LHCN-M2 (cell line): ENCODE measurements at places on chromosomes 13 and 19. TPM values are rescaled to one million over a fixed set of nuclear protein-coding genes. Genes with fewer than 3 reads are reported as not detected.

The ZNF506 gene
- 9.4 and 15.0 TPM in 2 replicates for total RNA-seq

DNA sequence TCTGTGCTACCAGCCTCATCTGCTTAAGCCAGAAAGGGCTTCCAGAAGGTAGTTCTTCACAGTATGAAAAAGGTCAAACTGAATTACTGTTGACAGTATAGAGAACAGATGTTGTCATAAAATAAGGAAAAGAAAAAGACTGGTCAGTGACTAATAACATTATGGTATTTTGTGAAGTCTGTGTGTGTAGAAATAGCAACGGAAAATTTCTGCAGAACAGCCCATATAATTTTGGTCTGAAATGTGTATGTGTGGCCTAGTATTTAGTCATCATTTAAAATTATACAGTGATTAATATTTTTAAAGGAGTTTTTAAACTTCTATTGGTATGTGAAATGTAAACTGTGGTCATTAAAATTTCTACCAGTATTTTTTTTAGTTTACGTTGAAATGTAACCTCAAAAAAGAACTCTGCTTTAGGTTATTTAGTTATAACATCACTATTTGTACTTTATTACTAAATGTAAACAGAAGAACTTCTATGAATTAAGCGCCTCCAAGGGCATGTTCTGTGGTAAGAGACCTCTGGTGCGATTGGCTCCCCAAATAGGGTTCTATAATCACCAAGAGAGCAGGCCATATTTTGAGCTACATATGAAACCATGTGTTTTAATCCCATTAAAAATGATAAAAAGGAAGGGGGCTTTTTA, 3.3 kb upstream of the GPR183 start:
- peak; percentile 85 for DNase-seq

DNA sequence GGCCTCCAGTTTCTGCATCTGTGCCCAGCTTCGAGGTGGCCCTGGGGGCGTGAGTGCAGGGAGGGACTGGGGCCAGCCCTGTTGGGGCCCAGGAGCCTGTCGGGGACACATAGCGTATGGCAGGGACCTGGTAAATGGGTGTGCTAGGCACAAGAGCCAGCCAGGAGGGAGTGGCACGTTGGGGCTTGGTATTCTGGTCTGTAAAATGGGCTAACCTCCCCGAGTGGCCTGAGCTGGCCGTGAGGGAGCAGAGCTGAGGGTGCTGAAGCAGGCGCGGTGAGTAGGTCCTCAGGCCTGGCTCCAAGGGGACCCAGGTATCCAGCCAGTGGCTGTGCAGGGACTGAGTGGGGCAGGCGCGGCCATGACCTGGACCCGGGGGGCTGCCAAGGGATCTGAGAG, 4.3 kb downstream of the PTOV1 start:
- DNase-seq: no peak

The AKT1S1 gene
- total RNA-seq: 17.1 and 20.7 TPM in 2 replicates

DNA sequence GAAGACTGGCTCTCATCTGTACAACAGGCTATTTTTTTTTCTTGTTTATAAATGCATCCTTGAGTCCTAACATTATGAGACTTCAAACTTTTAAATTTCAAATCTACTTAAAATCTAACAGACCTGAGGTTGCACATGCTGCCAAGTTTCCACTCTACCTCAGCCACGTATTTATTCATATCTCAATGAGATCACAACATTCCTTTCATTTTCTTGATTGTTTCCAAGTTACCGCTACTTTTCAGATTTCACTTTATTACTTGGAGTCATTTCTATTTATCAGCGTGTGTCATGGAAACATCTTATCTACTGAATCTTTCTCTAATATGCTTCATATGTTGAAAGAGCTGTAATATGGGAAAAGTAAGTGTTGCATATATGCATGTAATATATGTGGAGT, 1257.5 kb upstream of the ATXN8OS start:
- no peak for DNase-seq

- peak; percentile 82 for DNase-seq
Measured at GRCh38 chr13:31522396-31522795, 216.9 kb upstream of the RXFP2 start.

DNA sequence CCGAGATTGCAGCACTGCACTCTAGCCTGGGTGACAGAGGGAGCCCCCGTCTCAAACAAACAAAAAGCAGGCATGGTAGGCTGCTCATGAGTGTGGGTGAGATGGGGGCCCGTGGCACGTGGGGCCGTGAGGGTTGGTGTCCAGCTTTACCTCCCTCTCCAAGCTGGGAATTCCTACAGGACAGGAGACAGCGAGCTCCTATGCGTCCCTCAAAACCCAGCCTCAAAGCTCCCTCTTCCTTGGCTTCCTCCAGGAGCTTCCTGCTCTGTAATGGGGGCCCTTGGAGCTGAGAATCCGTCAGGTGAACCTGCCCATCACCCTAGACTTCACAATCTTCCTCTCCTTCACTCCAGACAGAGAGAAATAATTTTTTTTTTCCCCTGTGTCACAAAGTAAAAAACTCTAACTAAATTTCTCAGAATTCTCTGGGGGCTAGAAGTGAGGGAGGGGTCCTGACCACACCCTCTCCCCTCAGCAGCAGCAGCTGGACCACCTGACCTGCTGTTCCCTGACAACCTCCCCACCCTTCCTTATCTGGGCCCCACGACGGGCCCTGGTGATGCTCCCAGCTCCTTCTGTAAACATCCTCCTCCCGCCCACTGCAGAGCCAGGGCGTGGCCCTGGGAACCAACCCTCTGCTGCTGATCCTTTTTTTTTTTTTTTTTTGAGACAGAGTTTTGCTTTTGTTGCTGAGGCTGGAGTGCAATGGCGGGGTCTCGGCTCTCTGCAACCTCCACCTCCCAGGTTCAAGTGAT, 22.1 kb upstream of the WDR18 start:
- no peak for DNase-seq

The TEX101 gene
- total RNA-seq: not detected in 2 replicates

- DNase-seq: peak; percentile 36
Measured at GRCh38 chr13:97849305-97849704, 104.2 kb upstream of the IPO5 start.

The ZNF728 gene
- not detected in 2 replicates for total RNA-seq

DNA sequence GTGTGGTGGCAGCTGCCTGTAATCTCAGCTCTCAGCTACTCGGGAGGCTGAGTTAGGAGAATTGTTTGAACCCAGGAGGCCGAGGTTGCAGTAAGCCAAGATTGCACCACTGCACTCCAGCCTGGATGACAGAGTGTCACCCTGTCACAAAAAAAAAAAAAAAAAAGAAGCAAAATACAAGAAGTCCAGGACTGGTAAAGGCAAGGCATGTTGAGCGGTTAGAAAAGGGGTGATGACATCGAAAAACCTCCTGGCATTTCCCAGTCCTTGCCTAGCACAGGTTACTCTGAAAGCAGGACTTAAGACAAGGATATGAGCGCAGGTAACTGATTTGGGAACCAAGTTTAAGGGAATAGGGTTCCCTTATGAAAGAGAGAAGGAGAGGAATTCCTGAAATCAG, 2.5 kb upstream of the LILRB4 start:
- no peak for DNase-seq

GRCh38 chr19:18982669-18983068, 41.7 kb upstream of the HOMER3 start:
- no peak for DNase-seq

- DNase-seq: peak; percentile 50
Measured at GRCh38 chr13:90105276-90105675, 1242.2 kb upstream of the MIR17HG start.

DNA sequence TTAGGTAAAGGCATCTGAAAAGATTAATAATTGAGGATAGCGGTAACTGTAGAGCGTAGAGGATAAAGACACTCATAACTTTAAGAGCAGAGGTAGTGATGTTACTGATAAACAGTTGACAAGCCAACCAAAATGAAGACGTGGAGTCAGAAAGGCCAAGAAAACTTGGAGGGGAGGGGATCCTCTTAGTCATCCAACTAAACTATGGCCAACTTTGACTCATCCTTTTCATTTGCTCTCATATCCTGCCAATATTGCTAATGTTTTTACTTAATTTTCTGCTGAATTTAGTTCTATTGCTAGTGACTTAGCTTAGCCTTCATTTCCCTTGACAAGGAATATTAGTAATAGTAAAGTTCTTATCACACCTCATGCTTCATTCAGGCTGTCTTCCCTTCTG, 13.4 kb downstream of the ITGBL1 start:
- peak; percentile 51 for DNase-seq

DNA sequence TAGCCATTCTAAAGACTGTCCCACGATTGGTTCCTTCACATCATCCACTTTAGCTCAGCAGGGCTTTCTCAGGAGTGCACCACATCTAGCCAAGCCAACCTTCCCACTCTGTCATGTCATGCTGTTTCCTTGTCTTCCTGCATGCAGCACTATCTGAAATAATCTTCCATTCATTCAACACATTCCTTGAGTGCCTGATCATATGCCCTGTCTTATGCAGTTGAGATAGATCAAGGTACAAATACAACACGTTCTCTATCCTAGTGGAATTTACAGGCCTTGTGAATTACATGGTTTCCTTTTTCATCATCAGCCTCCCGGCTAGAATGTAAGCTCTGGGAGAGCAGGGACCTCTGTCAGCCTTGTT, 6.8 kb upstream of the MRPS31 start:
- DNase-seq: no peak

DNA sequence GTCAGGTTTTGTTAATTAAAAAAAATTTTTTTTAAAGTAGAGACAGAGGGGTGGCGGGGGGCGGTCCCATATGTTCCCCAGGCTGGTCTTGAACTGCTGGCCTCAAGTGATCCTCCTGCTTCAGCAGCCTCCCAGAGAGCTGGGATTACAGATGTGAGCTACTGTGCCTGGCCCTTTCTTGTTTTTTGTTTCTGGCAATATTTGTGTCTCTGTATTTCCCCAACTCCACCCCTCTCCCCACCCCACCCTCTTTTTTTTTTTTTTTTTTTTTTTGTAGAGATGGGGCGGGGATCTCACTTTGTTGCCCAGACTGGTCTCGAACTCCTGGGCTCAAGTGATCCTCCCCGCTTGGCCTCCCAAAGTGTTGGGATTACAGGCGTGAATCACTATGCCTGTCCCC, 600 bp upstream of the CAPN12 start:
- no peak for DNase-seq

DNA sequence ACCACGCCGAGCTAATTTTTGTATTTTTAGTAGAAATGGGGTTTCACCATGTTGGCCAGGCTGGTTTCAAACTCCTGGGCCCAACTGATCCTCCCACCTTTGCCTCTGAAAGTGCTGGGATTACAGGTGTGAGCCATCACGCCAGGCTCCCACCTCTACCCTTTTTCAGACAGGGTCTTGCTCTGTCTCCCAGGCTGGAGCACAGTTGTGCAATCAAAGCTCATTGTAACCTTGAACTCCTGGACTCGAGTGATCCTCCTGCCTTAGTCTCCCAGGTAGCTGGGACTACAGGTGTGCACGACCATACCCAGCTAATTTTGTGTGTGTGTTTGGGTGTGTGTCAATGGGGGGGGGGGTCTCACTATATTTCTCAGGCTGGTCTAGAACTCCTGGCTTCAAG, 1.7 kb downstream of the RASGRP4 start:
- no peak for DNase-seq

DNA sequence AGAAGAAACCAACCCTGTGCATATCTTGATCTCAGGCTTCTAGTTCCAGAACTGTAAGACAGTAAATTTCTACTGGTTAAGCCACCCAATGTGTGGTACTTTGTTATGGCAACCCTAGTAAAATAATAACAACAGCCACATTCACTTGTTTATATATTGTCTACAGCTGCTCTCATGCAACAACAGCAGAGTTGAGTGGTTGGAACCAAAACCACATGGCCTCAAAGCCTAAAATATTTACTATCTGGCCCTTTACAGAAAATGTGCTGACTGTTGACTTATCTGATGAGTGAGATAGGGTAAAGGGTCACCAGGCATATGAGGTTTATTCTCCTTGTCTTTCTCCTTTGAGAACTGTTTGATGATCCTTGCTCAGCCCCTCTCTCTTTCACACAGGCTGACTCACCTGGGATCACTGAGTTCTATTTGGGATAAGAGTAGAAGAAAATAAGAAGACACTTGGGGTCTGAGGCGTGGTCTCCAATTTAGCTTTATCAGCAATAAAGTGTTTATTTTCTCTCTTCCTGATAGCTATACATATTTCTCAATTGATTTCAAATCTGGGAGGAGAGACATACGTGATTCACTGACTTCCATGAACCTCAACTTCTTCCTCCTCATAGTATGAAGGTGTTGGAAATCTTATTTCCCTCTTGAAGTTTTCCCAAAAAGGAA, 227.5 kb upstream of the STARD13 start:
- peak; percentile 82 for DNase-seq

DNA sequence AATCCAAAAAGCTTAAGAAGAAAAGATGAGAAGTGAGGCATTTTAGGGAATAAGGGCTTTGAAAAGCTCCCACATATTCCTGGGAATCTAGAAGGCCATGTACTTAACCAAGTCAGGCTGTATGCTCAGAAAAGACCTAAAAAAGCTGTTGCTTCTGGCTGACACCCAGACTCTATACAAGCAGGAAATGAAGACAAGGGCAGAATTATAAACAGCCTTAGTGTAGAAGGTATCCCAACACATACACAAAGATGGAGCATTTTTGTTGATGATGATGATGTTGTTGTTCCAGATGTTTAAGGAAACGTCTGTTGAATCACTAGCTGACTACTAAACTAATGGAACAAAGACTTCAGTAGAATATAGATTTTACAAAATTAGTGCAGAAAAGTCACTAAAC, 26.1 kb upstream of the N4BP2L1 start:
- no peak for DNase-seq

DNA sequence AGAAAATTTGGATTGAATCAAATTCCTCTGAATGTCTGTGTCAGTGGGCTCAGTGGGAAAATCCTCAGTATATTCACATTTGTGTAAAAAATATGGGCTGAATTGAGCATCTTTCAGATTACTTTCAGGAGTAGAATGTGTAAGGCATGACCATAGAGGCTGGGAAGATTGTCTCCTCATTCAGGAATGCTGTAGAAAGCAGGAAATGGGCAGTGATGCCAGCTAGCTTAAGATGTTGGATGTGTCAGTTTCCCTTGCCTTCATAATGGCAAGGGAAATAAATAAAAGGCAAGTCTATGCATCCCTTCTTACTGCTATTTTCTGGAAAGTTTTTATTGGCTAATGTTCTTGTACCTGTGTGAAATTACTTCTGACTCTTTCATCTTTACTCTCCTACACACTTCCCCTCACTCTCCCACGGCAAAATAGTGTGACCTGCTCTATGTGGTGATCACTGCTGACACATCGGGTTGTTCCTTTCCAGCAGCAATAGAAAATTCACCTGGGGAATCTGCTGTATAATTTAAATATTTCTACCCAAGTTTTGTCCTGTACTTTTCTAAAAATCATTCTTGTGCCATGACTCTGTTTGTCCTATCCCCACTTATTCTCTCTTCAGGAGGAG, 103.2 kb downstream of the LMO7 start:
- DNase-seq: no peak

- DNase-seq: no peak
Measured at GRCh38 chr19:56712611-56713276, 41.2 kb upstream of the ZNF835 start.

DNA sequence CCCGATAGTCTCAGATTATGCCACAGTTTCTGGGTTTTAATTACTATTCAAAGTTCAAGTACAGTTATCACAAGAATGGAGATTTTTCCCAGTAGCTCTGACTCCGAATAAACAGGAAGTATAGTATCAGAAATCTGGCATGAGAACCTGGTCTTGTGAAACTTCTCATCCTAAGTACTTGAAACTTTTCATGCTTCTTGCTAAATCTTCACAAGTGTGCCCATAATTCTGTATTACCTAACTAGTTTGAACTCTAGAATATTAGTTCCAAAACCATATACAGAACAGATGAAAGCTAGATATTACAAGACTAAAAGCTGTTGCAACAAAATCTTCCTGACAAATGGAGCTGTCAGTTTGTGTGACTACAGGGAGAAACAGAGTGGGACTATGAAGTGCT, 70.5 kb upstream of the CSNK1A1L start:
- peak; percentile 80 for DNase-seq

The IZUMO1 gene
- not detected in 2 replicates for total RNA-seq

GRCh38 chr19:54207676-54207982, 7.0 kb downstream of the RPS9 start:
- DNase-seq: no peak

The EFNB2 gene
- 10.1 and 11.8 TPM in 2 replicates for total RNA-seq

The NFIC gene
- 53.3 and 61.3 TPM in 2 replicates for total RNA-seq
